Daoy (cell line): ENCODE measurements at places on chromosomes 3 and 15. TPM values are rescaled to one million over a fixed set of nuclear protein-coding genes. Genes with fewer than 3 reads are reported as not detected.
A peak's percentile ranks its signal among the peaks of the same experiment; 100 is the strongest.

SLC2A2 gene
- total RNA-seq: not detected in 2 replicates

CD200 gene
- total RNA-seq: 0.06 TPM in 1 of 2 replicates, not detected in the other

TMEM89 gene
- not detected in 2 replicates for total RNA-seq

MON1A gene
- total RNA-seq: 7.9 and 14.1 TPM in 2 replicates

ARHGAP11A gene
- total RNA-seq: 53.3 and 56.7 TPM in 2 replicates

PRSS50 gene
- not detected in 2 replicates for total RNA-seq

GRCh38 chr3:182704926-182705325 is 88.4 kb upstream of the ATP11B start:
- no peak for DNase-seq

DNA sequence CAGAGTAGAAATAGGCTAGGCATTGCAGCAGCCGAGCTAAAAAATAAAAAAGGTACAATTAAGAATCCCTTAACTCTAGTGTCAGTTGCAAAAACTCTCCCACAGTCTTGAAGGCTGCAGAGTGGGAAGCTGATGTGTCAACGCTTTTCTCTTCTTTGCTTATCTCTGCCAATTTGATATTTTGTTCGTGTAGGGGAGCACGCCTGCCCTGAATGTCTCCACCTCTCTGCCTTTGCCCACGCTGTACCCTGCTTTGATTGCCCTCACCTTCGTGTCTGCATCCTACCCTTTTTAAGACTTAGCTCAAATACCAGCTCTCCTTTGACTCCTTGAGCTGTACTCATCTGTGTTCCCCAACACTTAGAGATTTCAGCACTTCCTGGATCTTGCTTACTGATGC is 155.4 kb upstream of the CADPS start:
- no peak for DNase-seq

DNA sequence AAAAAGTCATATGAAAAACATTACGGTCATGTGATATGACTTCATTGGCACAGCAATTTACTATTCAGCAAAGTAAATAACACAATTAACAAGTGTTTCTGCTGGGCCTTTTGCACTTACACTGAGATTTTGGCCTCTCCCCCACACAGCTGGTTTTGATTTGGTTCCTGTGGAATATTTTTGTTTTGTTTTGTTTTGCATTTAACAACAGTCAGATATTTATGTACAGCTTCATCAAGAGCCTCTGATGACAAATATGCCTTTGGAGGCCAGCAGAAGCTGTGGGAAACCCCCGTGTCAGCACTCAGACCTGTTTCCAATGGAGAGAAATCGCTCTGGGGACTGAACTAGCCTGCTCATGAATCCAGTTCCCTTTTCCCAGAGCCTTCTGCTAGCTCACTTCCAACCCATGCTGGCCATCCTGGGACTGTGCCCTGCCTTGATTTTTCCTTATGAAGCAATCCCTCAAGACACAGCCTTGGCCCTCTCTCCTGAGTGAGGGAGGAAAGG is 161.9 kb downstream of the ATG7 start:
- no peak for DNase-seq

DNA sequence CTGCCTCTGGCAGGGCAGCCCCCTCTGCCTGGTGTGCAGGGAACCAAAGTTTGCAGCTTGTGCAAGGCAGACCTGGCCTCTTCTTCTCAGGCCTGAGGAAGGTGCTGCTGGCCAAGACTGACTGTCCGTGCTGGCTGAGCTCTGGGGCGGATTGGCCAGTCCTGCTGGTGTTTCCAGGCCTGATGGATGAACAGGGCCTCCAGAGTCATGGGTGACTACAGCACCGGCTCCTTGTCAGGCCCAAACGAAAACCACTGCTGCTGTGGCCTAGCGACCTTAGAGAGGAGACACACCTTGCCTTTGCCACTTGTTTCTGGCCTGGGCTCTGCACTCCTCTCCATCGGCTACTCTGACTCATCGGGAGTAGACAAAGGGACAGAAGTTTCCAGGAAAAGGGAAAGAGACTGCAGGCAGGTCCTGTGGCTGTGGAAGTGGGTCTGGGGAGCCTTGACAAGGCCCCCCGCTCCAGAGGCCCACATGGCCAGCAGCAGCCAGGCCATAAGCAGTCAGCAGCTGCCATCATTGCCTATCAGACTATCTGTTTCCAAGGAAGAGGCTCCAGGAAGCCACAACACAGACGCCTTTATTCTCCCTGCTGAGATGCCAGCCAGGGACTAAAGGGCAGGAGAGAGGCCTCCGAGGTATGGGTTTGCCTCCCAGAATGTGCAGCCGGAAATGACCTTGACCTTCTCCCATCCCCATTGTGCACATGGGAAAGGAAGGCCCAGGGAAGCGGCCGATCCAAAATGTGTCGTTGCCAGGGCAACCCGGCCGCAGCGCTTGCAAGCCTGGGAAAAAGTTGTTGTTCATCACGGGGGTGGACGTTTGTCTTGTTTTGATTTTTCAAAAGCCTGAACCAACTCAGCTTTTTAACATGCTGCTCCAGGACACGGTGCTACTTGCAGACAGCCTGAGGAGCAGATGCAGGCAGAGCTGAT is 160.5 kb downstream of the CHSY1 start:
- no peak for DNase-seq

- DNase-seq: peak; percentile 3
Measured at GRCh38 chr15:33374226-33374914, 63.6 kb downstream of the RYR3 start.

DNA sequence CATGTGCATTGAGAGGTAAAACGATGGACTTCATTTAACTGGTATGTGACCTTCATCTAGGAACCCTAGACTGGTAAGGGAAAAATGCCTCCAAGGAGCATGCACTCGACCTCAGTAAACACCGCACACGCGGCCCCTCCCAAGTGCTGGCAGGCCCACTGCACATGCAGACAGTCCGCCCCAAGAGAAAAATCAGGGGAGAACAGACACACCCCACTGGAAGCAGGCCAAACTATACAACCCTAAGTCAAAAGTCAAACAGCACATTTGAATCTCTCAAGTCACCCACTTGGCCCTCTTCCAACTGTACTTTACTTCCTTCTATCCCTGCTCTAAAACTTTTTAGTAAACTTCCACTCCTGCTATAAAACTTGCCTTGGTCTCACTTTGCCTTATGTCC is 250.1 kb upstream of the HES1 start:
- no peak for DNase-seq

DNA sequence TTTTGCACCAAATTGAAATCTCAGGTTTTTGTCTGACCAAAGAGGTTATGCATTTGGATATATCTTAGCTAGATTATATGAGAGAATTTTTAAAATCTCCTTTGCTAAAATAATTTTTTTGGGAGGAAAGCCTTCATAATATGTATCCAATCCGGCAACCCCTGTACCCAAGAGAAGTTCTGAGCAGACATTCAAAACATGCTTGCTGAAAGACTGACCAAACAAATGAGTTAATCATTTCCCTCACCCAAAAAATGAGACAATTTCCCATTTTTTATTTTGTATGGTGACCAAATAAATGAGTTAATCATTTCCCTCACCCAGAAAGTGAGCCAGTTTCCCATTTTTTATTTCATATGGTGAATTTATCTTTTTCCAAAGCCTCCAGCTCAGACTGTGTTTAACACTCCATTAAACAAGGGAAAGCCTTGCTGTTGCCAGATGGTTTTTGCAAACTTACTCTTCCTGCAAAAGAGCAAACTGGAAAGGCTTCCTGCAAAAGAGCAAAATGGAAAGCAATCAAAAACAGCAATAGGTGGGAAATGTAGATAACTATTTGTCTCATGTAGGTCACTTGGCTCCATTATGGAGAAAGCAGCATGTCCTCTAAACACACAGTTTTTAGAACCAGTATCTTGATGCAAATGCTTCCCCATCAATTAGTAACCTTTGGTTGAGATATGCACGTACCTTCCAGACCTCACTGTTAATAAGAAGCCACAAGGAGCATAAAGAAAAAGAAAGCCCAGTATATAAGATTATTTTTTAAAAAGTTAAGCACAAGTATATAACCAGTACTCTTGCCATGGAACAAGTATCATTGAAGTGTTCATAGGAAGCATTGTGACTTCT is 78.4 kb upstream of the OSTN start:
- DNase-seq: no peak

GRCh38 chr3:134617608-134618477 is 33.0 kb downstream of the KY start:
- DNase-seq: no peak

- DNase-seq: peak; percentile 77
Measured at GRCh38 chr3:173584838-173585831, 187.6 kb downstream of the NLGN1 start.

- DNase-seq: peak; percentile 52
Measured at GRCh38 chr3:188631291-188632010, 477.5 kb downstream of the LPP start.

DNA sequence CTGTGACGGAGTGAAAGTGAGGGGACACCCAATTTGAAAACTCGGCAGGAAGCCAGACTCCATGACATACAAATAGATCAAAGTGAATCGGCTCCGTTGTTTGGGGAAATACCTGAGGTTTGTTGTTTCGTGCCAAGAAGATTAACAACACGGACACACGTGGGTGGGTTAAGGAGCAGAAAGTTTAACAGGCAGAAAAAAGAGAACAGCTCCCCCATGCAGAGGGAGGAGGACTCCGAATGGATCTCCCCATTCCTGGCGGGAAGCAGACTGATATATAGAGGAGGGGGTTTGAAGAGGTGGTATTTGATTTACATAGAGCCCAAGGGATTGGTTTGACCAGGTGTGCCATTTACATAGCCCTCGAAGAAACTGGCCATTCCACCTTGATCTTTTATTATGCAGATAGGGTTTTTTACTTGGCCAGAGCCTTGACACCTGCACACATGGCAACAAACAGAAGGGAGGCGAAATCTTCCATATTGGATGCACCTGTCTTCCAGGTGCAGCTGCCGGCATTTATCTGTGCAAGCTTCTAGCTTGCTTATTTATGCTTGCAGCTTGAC is 4.8 kb upstream of the SACM1L start:
- no peak for DNase-seq

DNA sequence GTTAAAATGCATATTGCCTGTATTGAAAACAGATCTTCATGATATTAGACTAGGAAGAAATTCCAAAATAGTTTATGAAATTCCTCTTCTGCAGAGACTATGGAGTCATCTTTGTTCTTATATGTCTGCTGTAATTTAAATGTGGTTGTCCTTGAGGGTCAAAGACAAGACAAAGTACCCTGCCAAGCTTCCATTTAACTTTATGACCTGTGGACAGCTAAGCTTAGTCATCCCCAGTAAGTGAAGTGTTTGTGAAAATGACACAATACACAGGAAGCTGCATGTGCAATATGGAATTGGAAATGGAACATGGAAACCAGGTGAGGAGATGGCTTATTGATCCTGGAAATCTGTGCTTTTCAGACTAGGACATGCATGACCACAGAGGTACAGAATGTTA is 68.5 kb upstream of the GBE1 start:
- DNase-seq: no peak

GRCh38 chr3:136617198-136617597 is 135.0 kb downstream of the STAG1 start:
- DNase-seq: no peak

GRCh38 chr3:124601190-124601589 is 129.1 kb upstream of the UMPS start:
- DNase-seq: no peak

GRCh38 chr3:52534281-52535183 is 875 bp upstream of the NT5DC2 start:
- DNase-seq: no peak

DNA sequence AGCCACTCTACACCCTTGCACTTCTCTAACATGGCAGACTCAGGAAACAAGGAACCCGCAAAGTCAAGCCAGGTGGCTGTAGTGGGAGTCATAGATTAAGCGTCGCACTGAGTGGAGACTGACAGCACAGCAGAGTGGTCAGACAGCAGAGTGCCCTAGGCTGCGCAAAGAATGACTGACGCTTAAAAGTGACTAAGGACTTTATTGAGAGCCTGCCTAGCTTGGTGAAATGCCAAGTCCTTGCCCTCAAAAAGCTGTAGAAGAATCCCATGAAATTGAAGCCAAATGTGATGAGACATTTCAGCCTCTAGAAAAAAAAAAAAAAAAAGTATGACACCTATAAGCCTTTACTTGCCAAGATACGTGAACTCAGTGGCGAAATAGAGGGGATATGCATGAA is 30.2 kb downstream of the NCEH1 start:
- no peak for DNase-seq

DNA sequence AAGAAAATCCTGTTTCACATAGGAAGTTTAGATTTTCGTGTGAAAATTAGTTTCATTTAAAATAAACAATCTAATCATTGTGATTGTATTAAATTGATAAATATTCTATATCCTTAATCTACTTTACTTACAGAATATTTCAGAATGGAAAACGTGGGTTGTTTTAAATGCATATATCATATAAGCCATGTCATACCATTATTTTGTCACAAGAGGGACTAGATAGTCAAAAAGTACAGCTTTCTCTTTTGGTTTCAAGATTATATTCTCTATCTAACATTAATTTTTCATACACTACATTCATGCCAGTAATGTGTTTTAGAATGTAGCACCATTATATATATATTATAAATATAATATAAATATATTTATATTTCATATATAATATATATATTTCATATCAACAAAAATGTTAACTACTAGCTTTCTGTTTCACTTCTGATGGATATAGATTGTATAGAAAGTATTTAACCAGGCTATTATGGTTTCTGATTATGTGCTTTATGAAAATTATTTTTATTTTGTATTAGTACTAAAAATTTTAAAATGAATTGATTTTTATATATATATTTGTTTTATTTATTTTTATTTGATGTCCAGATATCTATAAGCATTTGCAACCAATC is 45.3 kb downstream of the OSTN start:
- no peak for DNase-seq

- DNase-seq: no peak
Measured at GRCh38 chr3:108122276-108122675, 31.4 kb upstream of the CD47 start.

DNA sequence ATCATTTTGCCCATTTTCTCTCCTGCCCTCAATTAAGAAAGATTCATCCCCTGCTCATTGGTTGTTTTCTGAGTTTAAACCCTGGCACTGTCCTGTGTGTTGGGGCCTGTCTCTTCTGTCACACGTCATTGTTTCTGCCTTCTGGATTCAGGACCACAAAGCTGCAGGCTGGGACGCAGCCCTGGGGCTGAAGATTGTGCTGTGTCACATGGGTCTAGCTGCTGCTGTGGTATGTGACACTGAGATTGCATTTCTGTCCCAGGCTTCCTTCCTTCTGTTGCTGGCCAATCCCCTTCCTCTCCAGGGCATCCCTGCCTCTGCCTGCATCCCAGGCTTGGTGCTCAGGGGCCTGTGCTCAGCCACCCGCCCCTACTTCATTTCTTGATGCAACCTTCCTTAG is 28.9 kb downstream of the INSYN1 start:
- no peak for DNase-seq

- DNase-seq: peak; percentile 81
Measured at GRCh38 chr15:101320501-101321052, 25.5 kb upstream of the SNRPA1 start.

DNA sequence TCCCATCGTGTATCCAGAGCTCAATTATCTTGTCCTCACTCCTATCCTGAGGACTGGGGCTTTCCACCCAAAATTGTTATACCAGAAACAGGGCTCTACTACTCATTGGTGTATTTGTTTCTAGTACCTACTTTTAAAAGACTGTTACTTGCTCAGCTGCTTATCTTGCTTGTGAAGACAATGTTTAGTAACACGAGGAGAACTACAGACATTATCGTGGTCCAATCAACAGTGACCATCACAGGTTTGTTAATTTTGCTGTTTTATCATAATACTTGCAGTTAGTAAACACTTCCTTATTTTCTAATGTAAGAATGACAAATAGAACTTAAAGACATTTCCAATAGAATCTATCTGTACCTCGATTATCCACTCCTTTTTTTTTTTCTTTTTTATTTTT is 13.5 kb downstream of the LRCH3 start:
- no peak for DNase-seq
